8988T (cell line): ENCODE measurements at places on chromosomes 2 and 18.

DNA sequence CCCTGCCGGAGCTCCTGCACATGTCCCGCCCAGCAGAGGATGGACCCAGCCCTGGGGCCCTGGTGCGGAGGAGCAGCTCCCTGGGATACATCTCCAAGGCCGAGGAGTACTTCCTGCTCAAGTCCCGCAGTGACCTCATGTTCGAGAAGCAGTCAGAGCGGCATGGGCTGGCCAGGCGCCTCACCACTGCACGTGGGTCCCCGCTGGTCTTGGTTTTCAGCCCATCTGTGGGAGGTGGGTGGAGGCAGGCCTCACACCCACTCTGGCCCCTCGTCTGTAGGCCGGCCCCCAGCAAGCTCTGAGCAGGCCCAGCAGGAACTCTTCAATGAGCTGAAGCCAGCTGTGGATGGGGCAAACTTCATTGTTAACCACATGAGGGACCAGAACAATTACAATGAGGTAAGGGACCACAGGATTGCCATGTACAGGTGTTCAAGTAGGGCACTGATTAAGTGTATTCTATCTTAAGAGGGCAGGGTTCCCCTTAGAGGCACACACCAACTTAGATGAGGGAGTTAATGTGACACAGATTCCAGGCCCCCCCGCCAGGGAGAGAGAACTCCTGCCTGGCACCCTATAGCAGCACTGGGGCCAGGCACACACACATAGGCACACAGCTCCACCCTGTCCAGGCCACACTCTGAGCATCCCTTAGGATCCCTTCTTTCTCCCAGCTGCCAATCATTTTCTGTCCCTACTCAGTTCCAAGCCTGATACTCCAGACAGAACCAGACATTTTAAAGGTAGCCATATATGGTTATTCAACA, 5.4 kb upstream of the CHRNG start:
- DNase-seq = no peak

- DNase-seq = no peak
Observed at GRCh38 chr18:48607056-48607984, 68.5 kb downstream of the CTIF start.

GRCh38 chr2:125168442-125168841, 1143.4 kb downstream of the CNTNAP5 start:
- no peak for DNase-seq

- peak; percentile 12 for DNase-seq
Observed at GRCh38 chr2:21317131-21317530, 193.4 kb downstream of the TDRD15 start.

- no peak for DNase-seq
Observed at GRCh38 chr2:14615121-14615520, 17.4 kb upstream of the LRATD1 start.

DNA sequence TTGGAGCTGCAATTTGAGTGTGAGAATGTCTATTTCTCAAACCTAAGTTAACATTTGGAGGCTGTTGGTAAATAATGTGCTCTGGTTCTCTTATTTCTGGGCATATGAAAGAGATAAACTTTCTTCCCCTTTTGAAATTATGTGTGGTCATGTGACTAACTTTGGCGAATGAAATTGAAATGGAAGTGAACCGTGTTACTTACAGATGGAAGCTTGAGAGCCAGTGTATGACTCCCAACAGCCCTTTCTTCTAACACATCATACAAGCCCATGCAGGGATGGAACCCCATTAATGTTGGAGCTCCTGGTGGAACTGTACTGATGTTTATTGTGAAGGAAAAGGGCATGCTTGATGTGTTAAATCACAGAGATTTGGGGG, 725.8 kb downstream of the TSN start:
- no peak for DNase-seq

DNA sequence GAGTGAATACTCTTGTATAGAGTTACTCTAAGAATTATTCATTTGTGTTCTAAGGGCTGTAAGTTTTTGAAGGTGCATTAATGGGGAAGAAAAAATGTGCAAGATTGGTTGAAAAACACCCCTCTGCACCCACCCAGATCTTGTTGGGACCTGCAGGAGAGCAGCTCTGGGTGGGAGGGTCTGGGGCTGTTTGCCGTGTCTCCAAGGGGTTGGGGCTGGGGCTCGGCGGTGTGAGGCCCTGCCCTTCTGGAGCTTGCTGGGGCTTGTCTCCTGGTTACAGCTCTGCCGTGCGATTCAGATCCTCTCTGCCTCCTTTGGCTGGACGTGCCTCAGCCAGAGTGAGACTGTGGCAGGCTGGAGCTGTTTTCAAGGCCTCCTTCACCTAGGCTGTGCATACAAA, 26.1 kb downstream of the IGFBP2 start:
- DNase-seq = no peak

GRCh38 chr2:58432491-58433170, 191.5 kb upstream of the FANCL start:
- no peak for DNase-seq

DNA sequence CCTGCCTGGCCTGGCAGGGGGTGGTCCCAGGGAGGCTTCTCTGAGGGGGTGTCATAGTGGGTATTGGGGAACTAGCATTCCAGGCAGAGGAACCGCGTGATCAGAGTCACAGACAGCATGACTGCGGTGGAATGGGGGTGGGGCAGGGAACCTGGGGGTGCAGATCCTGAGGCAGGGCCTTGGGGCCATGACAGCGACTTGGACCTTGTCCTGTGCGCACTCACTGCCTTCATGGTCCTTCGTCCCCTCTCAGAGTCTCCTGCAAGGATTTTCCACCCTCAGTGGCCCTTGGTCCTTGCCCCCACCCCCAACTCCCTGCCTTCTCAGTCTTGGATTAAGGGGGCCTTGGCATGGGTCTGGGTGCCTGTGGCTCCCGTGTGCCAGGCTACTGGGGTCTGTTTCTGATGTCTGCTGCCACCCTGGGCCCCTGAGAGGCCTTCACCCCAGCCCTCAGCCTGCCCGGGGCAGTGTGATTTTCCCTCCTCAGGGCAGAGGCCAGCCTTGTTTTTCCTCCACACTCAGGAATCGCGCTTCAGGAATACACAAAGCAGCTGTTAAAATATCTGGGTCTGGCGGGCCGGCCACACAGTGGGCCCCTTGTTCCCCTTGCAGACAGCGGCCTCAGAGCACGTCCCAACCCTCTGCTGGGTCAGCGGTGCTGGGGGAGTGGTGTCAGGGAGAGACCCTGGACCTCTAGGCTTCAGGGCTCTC, 51.6 kb downstream of the GLI2 start:
- DNase-seq = no peak

DNA sequence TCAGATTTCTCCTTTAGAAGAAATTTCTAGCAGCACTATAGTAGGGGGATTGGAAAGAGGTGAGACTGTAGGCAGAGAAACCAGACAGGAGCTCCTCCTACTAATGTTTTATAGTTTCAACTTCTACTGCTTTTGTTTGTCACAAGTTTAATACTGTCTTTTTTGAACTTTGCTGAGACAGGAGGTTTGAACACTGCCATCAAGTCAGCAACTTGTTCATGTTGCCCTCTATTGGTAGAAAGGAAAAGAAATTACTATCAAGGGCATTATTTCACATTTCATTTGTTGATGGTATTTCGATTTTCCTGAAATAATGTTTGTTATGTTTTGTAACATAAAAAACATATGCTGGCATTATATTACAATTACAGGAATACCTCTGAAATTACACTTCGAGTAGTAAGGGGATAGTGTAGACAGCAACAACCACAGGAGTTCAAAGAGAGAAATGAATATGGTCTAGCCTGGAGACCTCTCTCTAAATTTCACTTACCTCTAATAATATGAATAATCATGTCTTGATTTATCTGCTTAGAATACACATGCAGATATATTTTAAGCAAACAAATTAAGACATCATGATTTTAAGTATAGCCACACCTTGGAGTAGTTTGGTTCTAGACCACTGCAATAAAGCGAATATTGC, 12.4 kb upstream of the CCDC88A start:
- DNase-seq = no peak

DNA sequence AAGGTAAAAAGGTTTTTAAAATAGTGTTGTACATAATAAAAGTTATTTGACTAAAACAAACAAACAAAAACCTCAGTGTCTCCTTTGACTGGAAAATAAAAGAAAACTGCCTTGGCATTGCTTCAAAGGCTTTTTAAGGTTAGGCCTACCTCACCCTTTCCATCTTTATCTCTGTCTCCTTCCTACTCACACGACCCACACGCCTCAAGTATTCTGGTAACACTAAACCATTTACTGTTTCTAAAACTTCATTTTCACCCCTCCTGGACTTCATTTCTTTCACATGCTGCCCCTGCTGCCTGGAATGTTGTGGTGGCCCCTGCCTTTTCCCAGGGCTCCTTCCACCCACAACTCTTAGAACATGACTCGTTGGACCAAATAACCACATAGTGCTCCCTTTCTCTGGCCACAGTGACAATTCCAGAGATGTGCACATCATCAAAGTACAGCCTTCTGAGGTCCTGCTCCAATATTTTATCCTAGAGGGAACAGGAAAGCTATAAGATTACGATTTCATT, 54.0 kb downstream of the ERBB4 start:
- no peak for DNase-seq

DNA sequence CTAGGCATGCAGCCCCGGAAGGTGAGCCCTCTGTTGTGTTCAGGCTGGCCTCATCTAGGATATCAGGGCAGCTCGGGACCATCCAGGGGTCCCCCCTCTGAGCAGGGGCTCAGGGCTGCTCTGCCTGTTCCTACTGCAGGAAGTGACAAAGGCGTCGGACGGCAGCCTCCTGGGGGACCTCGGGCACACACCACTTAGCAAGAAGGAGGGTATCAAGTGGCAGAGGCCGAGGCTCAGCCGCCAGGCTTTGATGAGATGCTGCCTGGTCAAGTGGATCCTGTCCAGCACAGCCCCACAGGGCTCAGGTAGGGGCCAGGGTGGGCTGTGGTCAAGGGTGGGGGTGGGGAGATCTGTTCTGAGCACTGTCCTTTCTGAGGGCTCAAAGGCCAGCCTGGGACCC, 13.1 kb downstream of the KCNIP3 start:
- no peak for DNase-seq

DNA sequence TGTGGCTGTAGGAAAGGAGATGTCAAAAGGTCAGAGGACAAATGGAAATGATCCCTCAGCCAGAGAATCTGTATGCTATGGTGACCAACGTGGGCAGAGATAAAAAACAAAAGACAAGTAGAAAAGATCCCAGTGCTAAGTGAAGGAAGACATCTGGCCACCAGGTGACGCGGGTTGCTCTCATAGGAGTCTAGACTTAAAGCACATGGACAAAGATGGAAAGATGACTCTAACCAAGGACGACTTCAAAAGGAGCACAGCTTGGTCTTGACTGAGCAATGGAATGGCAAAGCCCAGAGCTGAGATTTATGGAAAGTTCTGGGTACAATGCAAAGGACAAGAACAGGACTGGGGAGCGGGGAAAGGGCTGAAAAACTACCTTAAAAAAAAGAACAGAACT, 96.8 kb downstream of the CLIP4 start:
- DNase-seq = no peak

DNA sequence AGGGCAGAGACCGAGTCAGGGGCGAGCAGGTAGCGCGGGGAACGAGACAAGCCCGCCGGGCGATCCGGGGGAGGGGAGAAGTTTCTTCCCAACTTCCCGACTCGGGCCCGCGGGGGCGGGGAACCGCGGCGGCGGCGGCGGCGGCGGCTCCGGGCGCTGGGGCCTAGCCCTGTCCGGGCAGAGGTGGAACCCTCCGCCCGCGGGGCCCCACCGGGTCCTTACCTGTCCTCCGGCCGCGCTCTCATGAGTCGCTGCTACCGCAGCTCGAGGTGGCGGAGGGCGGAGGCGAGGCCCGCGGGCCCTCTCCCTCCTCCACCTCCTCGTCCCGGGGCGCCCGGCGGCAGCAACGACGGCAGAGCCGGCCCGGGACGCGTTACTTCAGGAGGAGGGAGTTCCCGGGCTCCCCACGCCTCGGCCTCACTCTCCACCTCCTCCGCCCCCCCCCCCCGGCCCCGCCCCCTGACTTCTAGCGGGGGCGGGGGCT, at the start of gene YES1:
Gene YES1, minus strand, starts transcription at position 351 of the 484 bp plus-strand sequence. CDS start 55,415 bp downstream, outside the sequence.
- DNase-seq = peak; percentile 18

DNA sequence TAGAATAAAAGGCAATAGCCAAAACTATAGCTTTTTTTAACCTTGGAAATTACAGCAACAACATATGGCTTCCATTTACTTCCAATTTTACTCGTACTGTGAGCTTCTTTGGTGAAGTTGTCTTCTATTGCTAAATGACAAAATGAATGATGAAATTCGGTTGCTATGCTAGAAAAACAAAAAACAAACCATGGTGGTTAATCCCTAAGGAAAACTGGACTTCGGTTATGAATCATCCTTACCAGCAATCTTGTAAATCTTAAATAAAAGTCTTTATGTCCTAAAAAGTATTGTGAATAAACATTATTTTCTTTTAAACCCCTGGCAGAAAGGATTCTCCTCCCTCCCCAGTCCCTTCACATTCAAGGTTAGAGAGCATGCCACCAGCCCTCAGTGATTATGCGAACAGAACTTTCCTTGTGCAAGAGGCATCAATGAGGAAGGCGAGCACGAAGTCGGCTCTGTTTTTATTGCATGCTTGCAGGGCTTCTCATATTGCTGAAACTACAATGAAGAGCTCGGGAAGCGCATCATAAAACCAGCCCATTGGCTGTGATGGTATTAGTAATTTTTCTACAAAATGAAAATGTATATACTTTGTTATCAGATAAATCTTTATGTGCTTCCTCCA, 62.9 kb downstream of the ZNF521 start:
- DNase-seq = no peak

DNA sequence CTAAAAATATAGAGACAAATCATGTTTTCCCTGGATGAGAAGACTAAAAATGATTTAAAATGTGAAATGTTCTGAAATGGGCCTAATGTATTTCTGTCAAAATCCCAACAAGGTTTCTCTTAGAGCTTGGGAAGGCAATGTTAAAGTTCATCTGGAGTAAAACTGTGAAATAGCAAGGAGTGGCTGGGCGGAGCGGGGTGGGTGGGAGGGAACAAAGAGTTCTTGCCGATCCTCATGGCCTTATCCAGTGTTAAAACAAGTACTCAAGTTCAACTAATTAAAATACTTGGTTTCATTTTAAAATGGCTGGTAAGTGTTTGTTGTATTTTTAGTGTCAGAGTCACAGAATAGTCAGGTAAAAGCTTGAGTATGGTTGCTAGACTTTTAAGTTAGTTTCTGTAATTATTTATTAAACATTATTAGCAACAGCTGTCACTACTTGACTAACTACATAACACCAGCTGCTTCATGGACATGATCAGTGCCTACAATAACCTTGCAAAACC, 87.3 kb downstream of the RTN4 start:
- DNase-seq = no peak

- DNase-seq = no peak
Observed at GRCh38 chr2:177029501-177029900, 183.1 kb upstream of the HNRNPA3 start.

GRCh38 chr18:75041586-75041985, 167.4 kb downstream of the PTGR3 start:
- no peak for DNase-seq

DNA sequence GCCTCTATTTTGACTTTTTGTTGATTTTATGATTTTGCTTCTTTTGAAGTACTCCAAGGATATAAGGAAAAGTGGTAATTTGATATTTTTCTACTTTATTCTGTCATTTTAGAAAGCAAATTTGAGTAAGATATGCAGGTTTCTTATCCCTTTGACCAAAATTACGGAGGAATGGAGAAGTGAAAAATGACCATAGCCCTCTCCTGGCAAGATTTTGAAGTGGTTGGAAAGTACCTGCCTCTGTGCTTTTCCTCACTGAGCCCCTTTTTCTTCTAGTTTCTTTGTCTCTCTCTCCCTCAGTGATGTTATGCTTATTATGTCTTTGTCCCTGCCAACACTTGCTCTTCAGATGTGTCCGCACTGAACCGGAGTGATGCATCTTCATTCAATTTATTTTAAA, 898.1 kb downstream of the EPHA4 start:
- no peak for DNase-seq

- no peak for DNase-seq
Observed at GRCh38 chr2:41736105-41736567, 311.7 kb upstream of the PKDCC start.
